ENCODE measurements at places on chromosomes 12 and 14. TPM values are rescaled to one million over a fixed set of nuclear protein-coding genes. Genes with fewer than 3 reads are reported as not detected.

Gene VDR
- total RNA-seq: 0.23 TPM

Gene PSMC1
- total RNA-seq: 135 TPM

Gene OR5AU1
- total RNA-seq: not detected

DNA sequence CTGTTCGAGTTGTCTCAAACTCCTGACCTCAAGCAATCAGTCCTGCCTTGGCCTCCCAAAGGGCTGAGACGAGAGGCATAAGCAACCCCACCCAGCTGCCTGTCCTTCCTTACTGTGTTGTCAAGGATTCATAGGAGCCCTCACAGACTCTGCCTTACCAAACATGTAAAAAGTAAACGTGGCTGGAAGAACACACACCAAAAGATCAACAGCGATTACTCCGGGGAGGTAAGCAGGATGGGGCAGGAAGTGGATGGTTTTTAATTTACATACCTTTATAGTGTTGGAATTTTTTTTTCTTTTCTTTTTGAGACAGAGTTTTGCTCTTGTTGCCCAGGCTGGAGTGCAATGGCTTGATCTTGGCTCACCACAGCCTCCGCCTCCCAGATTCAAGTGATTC lies 61.5 kb upstream of the EGLN3 start:
- no peak for DNase-seq

GRCh38 chr14:25250516-25250915 lies 200.6 kb upstream of the STXBP6 start:
- no peak for DNase-seq

- DNase-seq: no peak
Measured at GRCh38 chr14:56085471-56085870, 32.7 kb upstream of the PELI2 start.

- no peak for DNase-seq
Measured at GRCh38 chr14:24337144-24337823, 2.4 kb upstream of the ADCY4 start.

- DNase-seq: no peak
Measured at GRCh38 chr12:90268574-90268973, 559.9 kb upstream of the ATP2B1 start.

Gene IL22
- not detected for total RNA-seq

- no peak for DNase-seq
Measured at GRCh38 chr12:83954956-83955601, 957.5 kb downstream of the SLC6A15 start.

Gene CCDC38
- not detected for total RNA-seq

Gene NID2
- total RNA-seq: 49.2 TPM

DNA sequence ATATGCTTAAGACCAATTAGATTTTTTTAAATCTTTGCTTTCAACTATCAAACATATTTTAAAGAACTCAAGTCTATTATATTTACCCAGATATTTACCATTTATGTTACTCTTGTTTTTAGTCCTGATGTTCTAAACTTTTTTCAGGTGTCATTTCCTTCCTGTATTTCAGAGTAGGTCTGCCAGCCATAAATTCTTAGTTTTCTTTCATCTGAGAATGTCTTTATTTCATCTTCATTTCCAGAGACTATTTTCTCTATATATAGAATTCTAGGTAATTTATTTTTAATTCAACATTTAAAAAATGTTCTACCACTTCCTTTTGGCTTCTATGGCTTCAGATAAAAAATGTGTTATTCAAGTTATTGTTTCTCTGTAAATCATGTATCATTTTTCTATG lies 218.2 kb upstream of the AMIGO2 start:
- DNase-seq: no peak

Gene CREBL2
- total RNA-seq: 19.4 TPM

Gene SERPINA9
- not detected for total RNA-seq

DNA sequence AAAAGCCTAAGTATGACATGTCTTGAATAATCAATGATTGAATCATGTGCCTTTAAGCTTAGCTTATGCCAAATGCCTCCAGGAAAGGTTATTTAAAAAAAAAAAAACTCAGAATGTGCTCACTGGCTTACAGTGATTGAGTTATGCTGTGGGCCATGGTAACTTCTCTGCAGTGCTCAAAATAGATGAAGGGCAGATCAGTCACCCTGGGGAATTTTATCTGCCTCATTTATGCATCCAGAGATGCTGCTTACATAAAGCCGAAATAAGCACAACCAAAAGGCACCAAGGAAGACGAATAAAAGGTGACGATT lies 118.7 kb upstream of the MDM1 start:
- DNase-seq: no peak

GRCh38 chr14:76929927-76930326 lies 98.6 kb downstream of the IRF2BPL start:
- DNase-seq: no peak

DNA sequence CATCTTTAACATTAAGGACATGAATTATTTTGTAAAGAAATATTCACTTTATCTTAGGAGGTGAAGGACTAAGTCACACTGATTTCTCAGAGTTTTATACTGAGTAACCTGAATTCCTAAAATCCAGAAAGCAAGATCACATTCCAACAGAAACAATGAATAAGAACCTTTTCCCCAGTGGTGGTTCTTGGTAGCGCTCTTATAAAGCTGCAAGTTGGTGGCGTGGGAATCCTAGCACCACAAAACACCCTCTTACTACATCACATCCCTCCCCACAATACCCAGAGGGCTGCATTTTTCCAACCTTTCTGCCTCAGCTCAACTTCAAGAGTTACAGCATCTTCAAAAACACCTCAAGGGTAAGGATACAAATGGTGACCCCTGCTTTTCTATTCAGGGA lies 44.0 kb upstream of the SMUG1 start:
- no peak for DNase-seq

- no peak for DNase-seq
Measured at GRCh38 chr12:25617991-25618390, 64.9 kb upstream of the LMNTD1 start.

GRCh38 chr14:34649344-34649743 lies 19.4 kb upstream of the SNX6 start:
- DNase-seq: no peak

Gene KRT79
- total RNA-seq: not detected

- DNase-seq: no peak
Measured at GRCh38 chr12:122835750-122836026, 431 bp downstream of the HIP1R start.

Gene WNT1
- not detected for total RNA-seq

Gene PPP2R3C
- 29.6 TPM for total RNA-seq

Gene ENDOU
- total RNA-seq: 0.56 TPM

DNA sequence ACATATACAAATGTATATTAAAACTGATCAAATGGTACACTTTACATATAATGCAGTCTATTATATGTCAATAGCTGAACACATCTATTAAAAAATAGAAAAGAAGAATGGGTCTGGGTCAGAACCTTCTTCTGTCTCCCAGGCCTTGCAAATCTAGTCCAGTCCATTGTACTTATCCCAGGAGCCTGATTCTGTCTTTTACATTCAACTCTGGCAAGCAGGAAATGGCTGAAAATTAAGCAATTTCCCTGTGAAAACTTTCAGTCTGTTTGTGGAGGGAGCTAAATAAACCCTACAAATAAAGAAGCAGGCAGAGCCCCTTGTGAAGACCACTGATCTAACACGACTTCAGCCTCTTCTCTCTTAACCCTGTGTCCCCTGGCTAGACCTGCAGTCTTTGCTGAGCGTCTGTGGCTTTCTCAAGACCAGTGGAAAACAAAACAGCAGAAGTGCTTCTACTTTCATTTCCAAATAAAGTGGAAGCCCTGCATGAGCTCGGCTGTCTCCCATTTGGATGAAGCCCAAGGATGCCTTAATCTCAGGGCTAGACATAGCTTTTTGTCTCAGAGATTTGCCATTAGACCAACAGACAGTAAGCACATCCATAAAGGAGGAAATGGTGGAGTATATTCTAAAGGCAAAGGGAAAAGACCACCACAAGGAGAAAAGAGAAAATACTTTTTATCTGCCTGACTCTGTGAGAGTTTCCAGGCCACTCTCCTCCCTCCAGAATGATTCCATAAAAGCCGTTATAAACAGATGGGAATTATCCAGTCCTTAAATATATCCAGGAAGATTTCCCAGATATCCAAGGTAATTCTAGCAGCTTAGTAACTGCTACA lies 48.2 kb downstream of the CRACR2A start:
- no peak for DNase-seq

DNA sequence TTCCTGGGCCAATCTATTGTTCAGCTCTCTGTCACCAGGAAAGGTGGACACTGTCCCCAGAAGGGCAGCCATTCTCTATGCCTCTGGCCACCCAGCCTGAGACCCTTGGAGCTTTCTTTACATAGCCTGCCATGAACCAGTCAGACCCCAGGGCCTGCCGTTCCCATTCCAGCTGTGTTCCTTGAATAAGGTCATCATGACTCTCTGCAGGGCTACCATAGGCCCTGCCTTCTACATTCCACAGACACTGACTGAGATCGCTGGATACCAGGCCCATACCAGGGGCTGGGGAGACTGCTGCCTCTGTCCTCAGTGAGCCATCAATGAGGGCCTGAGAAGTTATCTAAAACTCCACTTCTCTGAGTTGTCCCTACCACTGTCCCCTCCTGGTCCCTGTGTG lies 75.5 kb downstream of the SYNE3 start:
- DNase-seq: no peak

DNA sequence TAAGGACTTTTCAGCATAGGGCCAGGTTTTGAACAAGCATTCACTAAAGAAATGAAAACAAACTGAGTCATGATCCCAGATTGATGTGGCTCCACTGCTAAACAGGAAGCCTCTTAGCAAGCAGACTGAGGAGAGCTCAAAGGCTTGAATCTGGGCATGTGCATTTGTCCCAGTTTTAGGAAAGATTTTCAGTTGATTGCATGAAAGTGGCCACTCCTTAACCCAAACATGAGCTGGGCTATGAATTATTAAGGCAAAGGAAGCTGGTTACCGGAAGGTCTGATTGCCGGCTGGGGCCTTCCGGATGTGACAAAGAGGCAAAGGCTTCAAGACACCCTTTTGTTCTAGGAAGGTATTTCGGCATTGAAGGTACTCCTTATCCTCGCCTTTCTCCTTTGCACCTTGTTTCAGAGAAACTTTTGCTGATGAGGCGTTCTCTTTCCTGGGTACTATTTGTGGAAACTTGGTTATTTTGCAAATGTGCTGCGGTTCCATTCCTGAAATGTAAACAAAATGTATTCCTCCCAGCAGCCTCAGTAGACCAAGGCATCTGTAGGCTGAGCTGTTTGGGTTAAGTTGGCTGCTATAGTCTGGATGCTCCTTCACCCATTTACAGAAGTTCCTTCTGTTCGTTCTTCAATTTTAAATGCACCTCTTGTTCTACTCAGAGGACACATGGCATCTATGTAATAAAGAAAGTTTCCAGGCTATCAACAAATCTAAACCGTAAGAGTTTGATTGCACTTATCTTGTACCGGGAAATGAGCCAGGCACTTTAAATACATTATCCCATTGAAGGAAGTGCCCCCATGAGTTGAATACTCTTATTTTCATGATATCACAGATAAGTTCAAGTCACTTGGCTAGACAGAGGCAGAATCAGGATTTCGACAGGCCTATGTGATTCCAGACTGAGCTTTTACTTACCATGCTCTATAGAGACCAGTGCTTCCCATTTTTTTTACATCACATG lies 115.6 kb upstream of the METAP2 start:
- DNase-seq: no peak

Gene SLC7A8
- total RNA-seq: 7.6 TPM

GRCh38 chr12:40146800-40147797 lies 41.2 kb upstream of the SLC2A13 start:
- DNase-seq: no peak

Gene NFE2
- 0.17 TPM for total RNA-seq

- no peak for DNase-seq
Measured at GRCh38 chr12:68479261-68479895, 131.3 kb upstream of the RAP1B start.

Gene PTPRB
- total RNA-seq: 32.0 TPM

- no peak for DNase-seq
Measured at GRCh38 chr12:91695964-91696363, 449.7 kb downstream of the BTG1 start.

DNA sequence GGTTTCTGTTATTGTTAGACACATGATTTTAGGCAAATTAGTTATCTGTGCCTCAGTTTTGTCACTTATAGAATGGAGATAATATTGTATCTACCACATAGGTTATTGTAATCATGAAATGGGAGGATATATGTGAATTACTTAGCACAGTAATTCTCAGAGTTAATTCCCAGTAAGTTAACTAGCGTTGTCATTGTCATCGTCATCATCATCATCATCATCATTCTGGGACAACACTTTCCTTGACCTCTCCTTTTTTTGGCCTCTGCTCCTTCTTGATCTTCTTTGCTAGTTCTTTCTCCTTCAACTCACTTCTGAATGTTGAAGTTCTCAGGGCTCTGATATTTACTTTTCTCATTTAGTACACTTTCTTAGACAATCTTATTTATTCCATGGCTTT lies 13.8 kb downstream of the MSRB3 start:
- no peak for DNase-seq

Gene TRIAP1
- total RNA-seq: 12.2 TPM

GRCh38 chr14:61260939-61261776 lies 20.0 kb downstream of the TMEM30B start:
- no peak for DNase-seq

Gene SOAT2
- total RNA-seq: not detected

- peak; percentile 59 for DNase-seq
Measured at GRCh38 chr14:104224506-104225277, 86.3 kb downstream of the KIF26A start.

GRCh38 chr14:31843361-31844091 lies 233.6 kb upstream of the ARHGAP5 start:
- DNase-seq: no peak

- DNase-seq: no peak
Measured at GRCh38 chr12:114275086-114275485, 130.9 kb downstream of the TBX5 start.

Data from heart right ventricle (tissue), 16 donors.